Activated CD8-positive, alpha-beta memory T cell treated with anti-CD3 and anti-CD28 coated beads for 4 hours (primary cell): ENCODE measurements at places on chromosomes 16 and 17.

- peak; percentile 51 for DNase-seq
These were observed 12.4 kb downstream of the ZG16B start for GRCh38 chr16:2842340-2843000.

DNA sequence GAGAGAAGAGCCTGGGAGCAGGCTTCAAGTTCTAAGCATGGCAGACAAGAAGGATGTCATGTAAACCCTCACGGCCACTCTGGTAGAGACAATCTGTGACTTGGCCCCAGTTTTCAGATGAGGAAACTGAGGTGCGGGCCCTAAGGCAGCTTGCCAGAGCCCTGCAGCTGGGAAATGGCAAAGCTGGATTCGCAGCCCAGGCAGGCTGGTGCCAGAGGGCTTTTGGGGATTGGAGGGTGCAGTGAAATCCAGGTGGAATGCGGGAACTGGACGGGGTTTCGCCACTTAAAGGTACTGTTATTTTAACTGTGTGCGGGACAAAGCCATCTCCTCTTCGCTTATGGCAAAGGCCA, 477 bp upstream of the OSGIN1 start:
- DNase-seq = no peak

GRCh38 chr17:5898406-5898805, 171.8 kb upstream of the WSCD1 start:
- no peak for DNase-seq

DNA sequence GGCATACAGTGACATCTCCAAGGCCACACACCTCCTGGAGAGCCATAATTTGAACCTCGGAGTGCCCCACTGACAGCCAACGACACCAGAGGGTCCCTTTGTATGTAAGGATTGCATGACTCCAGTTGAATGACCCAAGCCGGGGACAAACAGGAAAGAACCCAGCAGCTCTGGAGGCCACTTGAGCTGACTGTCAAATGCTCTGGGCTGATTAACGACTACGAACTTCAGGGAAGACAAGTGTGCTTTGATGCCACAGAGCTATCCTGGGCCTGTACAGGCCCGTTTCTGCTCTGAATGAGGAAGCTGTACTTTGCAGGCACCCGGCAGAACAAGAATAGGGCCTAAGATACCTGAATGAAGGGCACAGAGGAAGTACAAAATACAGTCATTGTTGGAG, 404.6 kb downstream of the SLC39A11 start:
- DNase-seq = no peak

- DNase-seq = no peak
These were observed at the start of gene CHST5 for GRCh38 chr16:75535901-75536300. Gene CHST5, minus strand, starts transcription at chr16:75536108. Its CDS starts 5,724 bp downstream, at chr16:75530384.

GRCh38 chr17:1091900-1092299, 87.9 kb downstream of the ABR start:
- no peak for DNase-seq

- no peak for DNase-seq
These were observed 6.5 kb downstream of the CACNA1H start for GRCh38 chr16:1159325-1159972.

- no peak for DNase-seq
These were observed 353.8 kb upstream of the HSBP1 start for GRCh38 chr16:83453977-83454376.

DNA sequence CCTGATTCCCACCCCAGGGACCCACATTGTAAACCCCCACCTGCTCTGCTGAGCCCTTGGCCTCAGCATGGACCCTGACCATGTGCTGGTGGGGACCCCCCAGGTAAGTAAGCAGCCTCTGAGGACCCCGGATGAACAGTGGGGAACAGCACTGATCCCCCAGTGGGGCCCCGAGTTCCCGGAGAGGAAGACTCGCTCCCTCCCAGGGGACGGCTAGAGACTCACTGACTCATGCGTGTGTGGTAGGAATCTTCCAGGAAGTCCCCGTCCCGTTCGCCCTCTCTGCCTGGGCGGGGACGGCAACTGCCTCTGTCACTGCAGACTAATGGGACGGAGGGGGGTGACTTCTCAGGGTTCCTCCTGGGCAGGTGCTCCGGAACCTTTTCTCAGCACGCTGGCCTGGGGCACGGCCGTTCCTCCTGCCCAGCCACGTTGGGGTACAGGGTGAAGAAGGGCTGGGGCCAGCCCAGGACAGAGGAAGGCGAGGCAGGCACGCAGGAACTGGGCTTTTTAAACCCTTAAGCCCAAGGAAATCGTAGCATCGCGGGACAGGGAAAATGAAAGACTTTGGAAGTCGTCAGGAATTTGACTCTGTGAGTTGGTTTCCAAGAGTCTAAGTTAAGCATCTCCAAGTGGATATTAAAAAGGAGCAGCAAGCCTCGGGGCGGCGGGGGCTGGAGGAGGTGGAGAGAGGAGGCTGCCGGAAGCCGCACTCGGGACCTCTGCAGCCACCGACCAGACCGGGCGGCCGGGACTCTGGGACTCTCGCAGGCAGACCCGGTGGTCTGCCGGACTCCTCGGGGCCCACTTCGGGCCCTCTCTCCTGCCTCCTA, 178.7 kb downstream of the SEC14L1 start:
- no peak for DNase-seq

GRCh38 chr16:81371106-81371505, 56.3 kb downstream of the GAN start:
- DNase-seq = no peak

DNA sequence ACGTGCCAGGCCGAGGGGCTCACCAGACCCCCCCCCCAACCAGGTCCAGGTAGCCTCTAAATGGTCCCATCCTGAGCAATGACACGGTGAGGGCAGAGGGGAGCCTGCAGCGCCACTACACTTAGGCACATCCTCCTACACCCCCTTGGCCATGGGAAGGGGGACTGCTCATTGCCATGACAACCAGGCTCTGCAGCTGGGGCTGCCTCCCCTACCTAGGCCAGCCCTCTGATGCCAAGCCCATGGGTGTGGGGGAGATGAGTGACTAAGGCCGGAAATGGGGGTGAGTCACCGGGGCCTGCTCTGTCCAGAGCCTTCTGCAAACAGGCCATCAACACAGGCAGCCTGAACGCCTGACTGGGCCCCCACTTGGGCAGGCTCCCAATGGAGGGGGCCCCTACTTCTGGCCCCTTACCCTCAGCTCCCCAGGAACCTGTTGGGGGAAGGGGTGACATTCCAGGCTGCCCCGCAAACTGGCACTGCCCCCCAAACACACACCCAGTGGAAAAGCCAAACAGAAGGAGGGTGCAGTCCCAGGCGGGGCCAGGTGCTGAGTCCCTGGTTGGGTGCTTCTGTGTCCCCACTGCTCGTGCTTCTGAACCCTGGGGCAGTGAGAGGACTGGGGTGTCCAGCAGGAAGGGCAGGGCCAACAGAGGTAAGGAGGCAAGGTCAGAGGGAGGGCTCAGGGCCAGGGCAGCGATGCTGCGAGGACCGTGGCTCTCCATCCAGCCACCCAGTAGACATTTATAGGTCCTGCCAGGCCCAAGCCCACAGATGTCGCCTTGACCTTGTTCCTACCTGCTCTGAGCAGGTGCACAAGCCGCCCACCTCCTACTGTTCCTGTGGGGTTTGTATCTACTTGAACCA, 8.2 kb downstream of the PLCD3 start:
- DNase-seq = no peak

GRCh38 chr17:7646457-7646856, 4.3 kb upstream of the ATP1B2 start:
- no peak for DNase-seq

DNA sequence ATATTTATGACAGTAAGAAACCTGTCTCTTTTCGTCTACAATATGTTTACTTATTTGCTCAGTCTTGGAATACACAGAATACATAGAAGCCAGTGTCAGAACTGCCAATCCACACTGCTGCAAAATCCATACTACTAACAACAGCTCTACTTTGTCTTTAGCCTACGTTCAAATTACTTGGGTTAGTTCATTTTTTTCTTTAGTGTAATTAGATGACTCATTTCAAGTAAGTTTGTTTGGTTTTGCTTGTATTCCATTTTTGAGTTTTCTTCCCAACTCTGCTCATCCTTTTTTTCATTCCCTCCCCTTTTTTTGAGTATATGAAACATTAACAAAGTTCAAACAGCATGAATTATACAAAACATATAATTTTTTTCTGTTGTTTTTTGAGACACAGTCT, 16.9 kb downstream of the CMC2 start:
- no peak for DNase-seq

DNA sequence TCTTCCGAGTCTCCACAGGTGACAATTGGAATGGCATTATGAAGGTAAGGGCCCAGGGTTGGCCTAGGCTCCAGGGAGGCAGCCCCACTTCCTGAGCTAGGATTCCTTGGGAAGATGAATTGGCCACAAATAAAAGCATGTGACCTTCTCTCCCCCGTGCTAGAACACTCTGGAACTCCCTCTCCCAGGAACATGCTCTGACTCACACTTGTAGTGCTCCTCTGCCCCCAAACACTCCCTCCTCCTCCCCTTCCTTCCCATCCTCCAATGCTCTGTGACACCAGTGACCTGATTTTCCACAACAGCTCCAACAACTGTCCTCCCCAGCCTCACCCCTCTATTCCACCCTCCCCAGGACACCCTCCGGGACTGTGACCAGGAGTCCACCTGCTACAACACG, 16.4 kb upstream of the ABCC3 start:
- no peak for DNase-seq

GRCh38 chr16:66996983-66997358, 8.6 kb downstream of the CES4A start:
- DNase-seq = no peak

DNA sequence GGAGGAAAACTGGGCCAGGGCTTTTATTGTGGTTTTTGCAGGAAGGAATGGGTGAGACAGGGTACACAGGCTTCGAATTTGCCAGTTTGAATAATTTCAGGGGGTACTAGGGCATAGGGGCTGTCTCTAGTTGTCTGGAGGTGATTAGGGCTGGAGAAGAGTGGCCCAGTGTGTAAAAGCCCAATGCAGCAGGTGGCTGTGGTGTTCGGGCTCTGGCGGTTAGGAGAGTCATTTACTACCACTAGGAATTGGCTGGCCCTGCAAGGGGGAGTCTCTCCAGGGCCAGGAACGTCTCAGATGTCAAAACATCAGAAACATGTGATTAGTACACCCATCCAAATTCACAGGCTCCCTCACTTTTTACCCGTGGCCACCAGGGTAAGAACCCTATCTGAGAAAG, 50.3 kb downstream of the GINS3 start:
- DNase-seq = no peak

GRCh38 chr16:1763521-1764511, 7.5 kb downstream of the NME3 start:
- no peak for DNase-seq

GRCh38 chr16:78549366-78549765, 449.9 kb downstream of the WWOX start:
- no peak for DNase-seq

- no peak for DNase-seq
These were observed 39.7 kb downstream of the SLC7A5 start for GRCh38 chr16:87829622-87829980.

DNA sequence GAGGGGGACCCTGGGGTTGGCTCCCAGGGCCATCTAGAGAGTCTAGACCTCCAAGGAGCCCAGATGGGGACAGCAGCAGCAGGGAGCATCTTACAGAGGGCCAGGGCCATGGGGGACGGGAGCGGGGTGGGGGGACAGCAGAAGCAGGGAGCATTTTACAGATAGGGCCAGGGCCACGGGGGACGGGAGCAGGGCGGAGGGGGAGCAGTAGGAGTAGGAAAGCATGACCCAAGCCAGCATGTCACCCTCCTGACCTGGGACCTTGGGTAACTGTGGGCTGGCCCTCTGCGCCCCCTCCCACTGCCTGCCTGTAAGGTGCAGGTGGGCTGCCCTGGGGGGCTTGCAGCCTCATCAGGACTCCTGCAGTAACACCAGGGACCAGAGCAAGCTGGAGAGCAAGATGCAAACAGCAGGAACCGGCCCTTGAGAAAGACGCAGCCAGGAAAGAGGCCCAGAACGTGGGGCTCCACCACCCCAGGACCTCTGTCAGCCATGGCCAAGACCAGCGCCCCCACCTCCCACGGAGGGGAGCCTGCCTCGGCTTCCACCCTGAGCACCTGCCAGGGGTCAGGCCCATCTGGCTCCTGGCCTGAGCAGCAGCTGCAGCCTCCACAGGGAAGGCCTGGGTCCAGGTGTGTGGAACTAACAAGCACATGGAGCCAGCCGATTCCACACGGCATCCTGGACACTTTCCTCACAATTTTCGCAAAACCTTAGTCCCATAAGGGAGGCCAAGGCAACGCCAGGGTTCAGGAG, 2.4 kb downstream of the ZNF598 start:
- DNase-seq = no peak

DNA sequence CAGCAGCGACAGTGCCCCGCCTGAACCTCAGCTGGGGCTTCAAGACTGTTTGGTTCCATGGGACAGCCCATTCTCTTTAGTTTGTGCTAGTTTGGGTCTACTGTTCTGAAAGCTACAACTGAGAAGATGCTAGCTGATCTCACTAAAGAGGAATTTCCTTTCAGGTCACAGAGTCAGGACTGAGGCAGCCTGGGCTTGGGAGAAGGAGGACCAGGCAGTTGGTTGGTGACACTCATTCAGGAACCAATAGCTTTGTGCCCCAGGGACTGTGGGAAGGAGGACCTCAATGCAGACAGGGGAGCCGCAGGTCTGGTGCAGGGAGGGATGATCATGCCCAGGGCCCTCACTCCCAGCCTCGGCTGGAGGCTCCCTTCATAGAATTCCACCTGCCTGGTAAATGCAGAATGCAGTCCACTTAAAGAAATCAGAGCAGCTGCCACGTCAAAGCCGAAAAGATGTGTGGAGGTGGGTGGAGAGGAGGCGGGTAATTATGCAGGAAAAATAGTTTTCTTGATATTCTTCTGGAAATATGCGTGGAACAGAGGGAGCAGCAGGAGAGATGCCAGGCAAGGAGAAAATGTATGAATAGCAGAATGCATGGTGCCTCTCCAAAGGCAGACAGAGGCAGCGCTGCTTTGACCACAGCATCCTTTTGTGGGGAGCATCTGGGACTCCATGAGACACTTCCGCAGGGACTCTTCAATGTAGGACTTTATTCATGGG, 32.6 kb upstream of the ZFP90 start:
- DNase-seq = no peak

- peak; percentile 58 for DNase-seq
These were observed 1.2 kb upstream of the PFN1 start for GRCh38 chr17:4949321-4950074.

GRCh38 chr16:13944816-13945215, 24.9 kb downstream of the ERCC4 start:
- DNase-seq = no peak

- no peak for DNase-seq
These were observed 7.2 kb upstream of the AATK start for GRCh38 chr17:81173052-81173761.

GRCh38 chr16:55490301-55490700, 11.3 kb downstream of the MMP2 start:
- no peak for DNase-seq

DNA sequence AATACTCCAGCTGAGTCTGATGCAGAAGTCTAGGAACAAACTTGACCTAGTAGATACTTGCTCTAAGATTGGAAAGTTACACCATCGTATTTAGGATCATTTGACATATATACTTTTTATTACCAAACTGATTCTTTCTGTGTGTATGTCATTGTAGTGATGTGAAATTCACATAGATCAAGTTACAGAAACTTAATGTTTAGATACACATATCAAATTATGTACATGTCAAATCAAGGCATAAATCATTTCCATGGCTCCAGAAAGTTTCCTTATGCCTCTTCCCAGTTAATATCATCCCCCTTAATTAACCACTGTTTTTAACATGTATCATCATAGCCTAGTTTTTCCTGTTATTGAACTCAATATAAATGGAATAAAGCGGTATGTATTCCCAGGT, 292.0 kb upstream of the CDH11 start:
- DNase-seq = no peak
